Stimulated activated CD4-positive, alpha-beta T cell treated with anti-CD3 and anti-CD28 coated beads, Interleukin-15, amount 100 ng/mL, for 48 hours (primary cell): ENCODE measurements at places on chromosomes 3 and 15.

DNA sequence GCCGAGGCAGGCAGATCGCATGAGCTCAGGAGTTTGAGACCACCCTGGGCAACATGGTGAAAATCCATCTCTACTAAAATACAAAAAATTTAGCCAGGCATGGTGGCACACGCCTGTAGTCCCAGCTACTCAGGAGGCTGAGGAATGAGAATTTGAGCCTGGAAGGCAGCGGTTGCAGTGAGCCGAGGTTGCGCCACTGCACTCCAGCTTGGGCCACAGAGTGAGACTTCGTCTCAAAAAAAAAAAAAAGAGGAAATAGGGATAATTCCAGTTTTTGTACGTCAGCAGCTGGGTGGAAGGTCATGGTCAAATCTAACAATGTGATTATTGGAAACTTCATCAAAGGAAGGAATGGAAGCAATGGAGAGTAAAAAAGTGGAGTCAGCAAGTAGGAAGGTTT is 3.1 kb downstream of the CMC1 start:
- DNase-seq = no peak

GRCh38 chr3:167032267-167032876 is 347.7 kb downstream of the ZBBX start:
- no peak for DNase-seq

GRCh38 chr3:101964861-101965260 is 115.5 kb downstream of the NFKBIZ start:
- no peak for DNase-seq

- peak; percentile 34 for DNase-seq
Measured at GRCh38 chr3:45677033-45677446, 12.2 kb upstream of the SACM1L start.

GRCh38 chr15:39736412-39737195 is 46.0 kb downstream of the FSIP1 start:
- DNase-seq = no peak

- DNase-seq = no peak
Measured at GRCh38 chr15:100034191-100034590, 301.0 kb upstream of the LYSMD4 start.

- no peak for DNase-seq
Measured at GRCh38 chr3:32709346-32709745, 24.4 kb downstream of the CNOT10 start.
